Testis (tissue), 5 donors: ENCODE measurements at places on chromosomes 5 and 9. TPM values are rescaled to one million over a fixed set of nuclear protein-coding genes. Genes with fewer than 3 reads are reported as not detected.

Gene PCDHGA7
- 11.1 TPM for total RNA-seq

Gene HRCT1
- 2.5 TPM for total RNA-seq

Gene PCDHA1
- 2.6 TPM for total RNA-seq

Gene EDIL3
- 3.4 TPM for total RNA-seq

- DNase-seq: no peak
Observed at GRCh38 chr5:36944607-36945225, 68.1 kb downstream of the NIPBL start.

GRCh38 chr5:1336749-1337488 lies 8.0 kb downstream of the CLPTM1L start:
- DNase-seq: no peak

GRCh38 chr9:27118916-27119315 lies 9.9 kb downstream of the TEK start:
- DNase-seq: no peak

DNA sequence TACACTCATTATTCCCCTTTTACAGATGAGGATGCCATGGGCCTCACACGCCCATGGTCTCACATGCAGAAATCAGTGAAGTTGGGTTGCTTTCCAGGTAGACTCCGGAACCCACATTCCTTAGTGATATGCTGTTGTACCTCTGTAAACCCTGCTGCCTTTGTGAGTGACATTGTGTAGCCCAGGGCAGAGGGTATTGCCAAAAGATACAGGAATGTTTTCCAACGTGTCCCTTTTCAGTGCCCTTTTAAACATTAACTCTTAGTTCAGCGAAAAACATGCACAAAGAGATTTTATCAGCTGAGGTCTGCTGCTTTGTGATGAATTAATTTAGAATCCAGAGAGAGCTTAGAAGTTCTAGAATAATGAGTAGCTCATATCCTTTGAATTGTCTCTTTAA lies 38.3 kb upstream of the TRMT10B start:
- no peak for DNase-seq

GRCh38 chr9:130570208-130570607 lies 9.2 kb upstream of the FUBP3 start:
- DNase-seq: no peak

DNA sequence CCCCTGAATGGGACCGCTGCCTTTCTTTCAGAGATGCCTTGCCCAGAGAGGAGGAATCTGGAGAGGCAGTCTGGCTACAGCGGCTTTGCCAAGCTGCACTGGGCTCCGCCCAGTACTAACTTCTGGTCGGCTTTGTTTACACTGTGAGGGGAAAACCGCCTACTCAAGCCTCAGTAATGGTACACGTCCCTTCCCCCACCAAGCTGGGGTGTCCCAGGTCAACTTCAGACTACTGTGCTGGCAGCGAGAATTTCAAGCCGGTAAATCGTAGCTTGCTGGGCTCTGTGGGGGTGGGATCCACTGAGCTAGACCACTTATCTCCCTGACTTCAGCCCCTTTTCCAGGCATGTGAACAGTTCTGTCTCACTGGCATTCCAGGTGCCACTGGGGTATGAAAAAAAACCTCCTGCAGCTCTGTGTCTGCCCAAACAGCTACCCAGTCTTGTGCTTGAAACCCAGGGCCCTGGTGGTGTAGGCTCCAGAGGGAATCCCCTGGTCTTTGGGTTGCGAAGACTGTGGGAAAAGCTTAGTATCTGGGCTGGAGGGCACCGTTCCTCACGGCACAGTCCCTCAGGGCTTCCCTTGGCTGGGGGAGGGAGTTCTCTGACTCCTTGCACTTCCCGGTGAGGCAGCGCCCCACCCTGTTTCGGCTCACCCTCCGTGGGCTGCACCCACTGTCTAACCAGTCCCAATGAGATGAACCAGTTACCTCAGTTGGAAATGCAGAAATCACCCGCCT lies 171.2 kb downstream of the CWC27 start:
- no peak for DNase-seq

DNA sequence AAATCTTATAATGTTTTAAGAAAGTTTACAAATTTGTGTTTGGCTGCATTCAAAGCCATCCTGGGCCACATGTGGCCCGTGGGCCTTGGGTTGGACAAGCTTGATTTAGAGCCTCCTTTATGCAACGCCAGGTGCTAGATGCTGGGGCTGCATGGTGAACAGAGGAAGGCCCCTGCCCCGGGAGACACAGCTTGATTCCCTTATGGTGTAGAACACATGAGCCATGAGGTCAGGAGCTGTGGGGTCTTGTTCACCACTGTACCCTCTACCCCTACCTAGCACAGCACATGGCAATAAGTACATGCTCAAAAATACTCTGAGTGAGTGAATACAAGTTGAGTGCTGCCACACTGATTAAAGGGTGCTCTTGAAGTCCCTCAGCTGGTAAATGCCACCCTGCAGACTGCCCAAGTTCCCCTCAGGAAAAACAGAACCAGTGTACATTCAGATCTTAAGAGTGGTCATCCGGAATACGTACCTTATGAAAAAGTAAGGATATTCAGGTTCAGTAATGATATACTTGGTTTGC lies 71.9 kb downstream of the ARRDC3 start:
- DNase-seq: no peak

DNA sequence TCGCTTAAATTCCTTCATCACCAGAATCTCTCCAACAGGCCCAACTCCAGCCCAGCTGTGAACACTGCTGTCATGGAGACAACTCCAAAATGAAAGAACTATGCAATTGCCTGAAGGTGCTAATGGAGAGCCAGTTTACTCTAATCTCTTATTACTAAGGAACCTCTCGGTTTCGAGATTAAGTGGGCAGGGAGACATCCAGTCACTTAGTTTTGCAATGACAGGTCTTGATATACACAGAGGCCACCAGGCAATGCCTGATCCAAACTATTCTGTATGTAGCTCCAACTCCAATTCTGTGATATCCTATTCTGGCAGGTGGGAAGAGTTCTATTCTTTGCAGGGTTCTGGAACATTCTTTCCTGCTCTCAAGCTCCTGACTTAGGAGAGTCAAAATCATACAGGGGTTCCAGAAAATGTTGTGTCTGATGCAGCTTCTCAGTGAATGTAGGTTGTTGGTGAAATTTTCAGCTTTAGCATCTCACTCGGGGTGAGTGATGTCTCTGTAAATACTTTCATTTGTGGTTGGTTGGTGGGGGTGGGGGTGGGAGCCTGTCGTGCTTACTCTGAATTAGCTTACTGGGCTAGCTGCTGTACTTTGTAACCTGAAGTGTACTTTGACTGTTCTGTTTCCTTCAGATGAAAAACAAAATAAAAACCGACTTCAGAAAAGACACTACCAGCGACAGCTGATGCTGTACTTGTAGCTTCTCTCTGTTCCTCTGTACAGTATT lies 170.9 kb downstream of the PALM2AKAP2 start:
- no peak for DNase-seq

DNA sequence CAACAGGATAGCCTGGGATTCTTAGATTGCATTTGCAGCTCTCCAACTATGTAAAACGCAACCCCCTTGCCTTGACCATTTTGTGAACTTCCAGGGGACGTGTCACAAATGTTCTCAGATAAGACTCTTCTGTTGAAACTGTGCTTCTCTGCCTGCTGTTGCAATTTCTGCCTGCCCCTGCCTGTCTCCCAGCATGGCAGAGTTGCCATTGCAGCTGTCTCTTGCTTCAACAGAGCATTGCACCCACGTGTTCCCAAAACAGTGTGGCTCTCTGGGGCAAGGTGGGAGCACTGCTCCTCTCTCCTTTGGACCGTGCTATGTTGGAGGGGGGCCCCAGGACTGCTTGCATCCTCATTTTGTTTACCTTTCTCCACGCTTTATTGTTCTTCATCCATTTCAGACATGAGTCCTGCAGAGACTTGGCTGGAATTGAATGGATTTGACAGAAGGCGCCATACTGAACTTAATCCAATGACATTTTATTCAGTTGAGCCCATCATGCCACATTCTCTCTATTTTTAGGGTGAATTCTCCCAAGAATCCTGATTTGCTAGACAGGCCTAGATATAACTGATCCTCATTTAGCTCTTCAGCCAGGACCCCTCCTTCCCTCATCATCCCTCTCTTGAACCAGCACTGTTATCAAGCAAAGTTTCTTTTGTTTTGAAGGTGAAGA lies 90.7 kb downstream of the MAT2B start:
- DNase-seq: no peak

DNA sequence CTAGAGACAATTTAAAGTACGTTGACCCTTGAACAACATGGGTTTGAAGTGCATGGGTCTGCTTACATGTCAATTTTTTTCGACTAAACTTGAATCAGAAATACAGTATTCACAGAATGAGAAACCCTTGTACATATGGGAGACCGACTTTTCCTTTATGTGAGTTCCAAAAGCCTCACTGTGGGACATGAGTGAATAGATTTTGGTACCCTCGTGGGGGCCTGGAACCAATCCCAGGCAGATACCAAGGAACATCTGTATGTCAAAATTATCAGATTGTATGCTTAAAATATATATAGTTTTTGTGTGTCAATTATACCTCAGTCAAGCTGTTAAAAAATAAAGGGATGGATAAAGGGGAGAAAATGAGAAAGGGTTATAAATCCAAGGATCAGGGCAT lies 78.7 kb upstream of the MAN2A1 start:
- no peak for DNase-seq

GRCh38 chr9:8088477-8088876 lies 288.9 kb upstream of the DMAC1 start:
- DNase-seq: no peak

GRCh38 chr5:126395198-126395597 lies 28.0 kb upstream of the GRAMD2B start:
- DNase-seq: no peak

GRCh38 chr5:173333925-173334661 lies 5.9 kb upstream of the STC2 start:
- DNase-seq: no peak

- no peak for DNase-seq
Observed at GRCh38 chr5:157362982-157363381, 97.0 kb upstream of the NIPAL4 start.
